Hepatocyte (in vitro differentiated cells): ENCODE measurements at places on chromosomes 3 and 15.

GRCh38 chr3:85360742-85361387 lies 402.1 kb downstream of the CADM2 start:
- DNase-seq = peak; percentile 74

GRCh38 chr3:42702066-42702951 lies at the start of gene HHATL:
HHATL (minus strand) TSS chr3:42702798; CDS start chr3:42700826, 1,972 bp downstream.
- DNase-seq = no peak

DNA sequence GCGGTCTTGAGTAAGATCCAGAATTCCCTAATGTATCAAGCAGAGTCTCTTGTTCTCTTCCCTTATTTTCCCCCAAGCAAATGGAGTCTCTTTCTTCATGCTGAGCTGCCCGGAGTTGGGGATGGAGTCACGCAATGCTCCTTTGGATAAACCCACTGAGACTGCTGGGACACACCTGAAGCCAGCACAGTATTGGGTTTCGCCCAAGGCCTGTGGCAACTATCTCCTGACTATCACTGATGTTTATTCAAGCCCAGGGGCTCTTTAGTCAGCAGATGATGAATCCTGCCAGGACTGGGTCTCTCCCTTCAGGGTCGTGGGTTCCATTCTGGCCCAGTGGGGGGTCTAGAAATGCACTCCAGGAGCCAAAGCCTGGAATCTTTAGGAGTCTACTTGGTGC lies 11.3 kb downstream of the USF3 start:
- no peak for DNase-seq

DNA sequence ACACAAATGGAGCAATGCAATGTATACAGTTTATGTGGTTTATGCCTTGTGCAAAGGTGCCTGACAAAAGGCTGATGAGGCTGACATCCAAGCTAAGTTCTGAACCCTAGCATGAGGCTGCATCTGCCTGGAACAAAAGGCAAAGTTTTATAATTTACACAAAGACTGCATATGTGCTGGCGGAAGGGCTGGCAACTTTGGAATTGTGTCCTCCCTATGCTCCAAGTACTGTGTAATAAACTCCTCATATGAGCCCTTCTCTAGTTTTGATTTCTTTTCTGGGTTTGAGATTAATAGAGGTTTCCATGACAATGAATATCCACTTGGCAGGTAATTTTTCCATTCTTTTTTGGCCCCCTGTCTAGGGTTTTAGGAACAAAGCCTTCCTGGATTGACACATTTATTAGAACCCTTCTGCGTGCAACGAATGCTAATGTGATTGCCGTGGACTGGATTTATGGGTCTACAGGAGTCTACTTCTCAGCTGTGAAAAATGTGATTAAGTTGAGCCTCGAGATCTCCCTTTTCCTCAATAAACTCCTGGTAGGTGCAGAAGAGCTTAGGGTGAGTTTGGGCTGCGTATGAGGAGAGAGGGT lies 10.8 kb downstream of the PLA1A start:
- no peak for DNase-seq

- no peak for DNase-seq
These were observed 274.9 kb upstream of the TGFBR2 start for GRCh38 chr3:30331519-30331918.

DNA sequence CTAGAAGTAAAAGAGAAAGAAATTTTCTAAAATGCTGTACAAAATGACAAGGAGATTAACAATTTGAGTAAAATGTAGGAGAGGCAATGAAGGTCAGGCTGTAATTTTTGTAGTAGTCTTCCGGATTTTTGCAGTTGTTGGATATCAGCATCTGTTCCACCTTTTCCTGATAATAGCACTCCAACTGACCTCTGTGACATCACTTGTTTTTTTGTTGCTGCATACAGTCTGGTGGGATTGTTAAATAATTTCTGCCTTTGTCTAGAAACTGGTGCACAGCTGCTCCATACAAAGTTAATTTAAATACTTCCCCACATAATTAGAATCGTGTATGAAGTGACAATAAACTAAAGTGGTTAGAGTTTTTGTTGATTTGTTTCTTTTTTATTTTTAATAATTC lies 731.4 kb downstream of the PLOD2 start:
- no peak for DNase-seq

DNA sequence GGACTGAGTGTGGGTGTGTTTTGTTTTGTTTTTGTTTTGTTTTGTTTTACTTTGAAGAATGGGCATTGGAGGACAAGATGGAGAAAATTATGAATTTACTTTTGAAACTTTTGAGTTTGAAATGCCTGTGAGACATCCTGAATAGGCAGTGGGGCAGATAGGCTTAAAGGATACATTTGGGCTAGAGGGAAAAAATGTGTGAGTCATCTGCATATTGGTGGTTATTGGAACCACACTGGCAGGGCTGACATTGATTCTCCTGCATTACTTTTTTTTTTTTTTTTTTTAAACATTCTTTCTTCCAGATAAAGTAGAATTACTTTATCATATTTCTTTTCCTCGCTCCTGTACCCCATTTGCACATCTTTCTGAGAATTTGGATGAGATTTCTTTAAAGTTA lies 56.1 kb downstream of the CALML4 start:
- DNase-seq = no peak

DNA sequence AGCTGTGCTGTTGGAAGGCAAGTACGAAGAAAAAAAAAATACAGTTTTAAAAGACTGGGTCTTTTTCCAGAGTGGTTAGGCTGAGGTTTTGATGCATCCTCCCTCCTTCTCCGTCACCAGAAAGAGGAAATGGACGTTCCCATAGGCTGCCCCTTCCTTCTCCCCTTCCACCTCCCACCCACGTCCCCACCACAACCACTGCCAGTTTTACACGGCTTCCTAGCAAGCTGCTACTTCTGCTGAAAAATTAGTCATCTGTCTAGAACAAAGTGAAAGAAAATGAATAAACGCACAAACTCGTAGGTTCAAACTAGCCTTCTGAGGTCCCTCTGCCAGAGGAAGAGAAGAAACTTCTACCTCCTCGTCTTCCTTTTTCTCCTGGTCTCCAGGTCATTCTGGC lies 71.6 kb upstream of the RPL35A start:
- no peak for DNase-seq

DNA sequence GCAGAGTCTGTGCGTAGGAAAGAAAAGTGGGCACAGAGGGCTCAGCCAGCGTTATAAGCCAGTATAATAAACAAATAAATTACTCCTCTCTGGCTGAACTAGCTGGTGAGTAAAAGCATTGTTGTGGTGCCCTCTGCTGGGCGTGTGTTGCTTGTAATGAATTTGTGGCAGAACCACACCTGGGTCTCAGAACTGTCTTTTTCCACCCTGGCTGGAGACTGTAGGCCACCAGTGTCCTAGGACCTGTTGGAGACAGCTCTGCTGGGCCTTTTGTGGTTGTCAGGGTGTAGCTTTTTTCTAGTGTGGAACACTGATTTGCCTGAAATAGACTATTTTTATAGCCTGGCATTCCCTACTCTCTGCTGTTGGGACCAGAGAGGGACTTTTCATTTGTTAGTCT lies 130.5 kb upstream of the EIF1B start:
- peak; percentile 87 for DNase-seq

DNA sequence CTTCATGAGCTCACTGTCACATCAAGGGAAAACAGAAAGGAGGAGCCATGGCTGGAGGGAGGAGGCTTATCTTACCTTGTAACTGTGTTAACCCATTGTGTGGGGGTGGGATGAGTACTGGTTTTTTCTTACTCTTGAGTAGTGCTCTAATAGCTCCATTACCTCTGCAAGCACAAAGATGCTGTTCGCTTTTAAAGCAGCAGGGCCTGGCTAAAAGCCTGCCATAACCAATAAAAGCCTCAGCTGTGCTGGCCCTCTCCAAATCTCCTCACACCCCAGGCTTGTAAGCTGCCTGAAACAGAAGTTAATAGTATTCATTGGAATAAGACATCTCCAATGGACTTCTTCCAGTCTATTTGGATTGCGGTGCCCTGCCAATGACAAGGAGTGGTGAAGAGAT lies 544.1 kb downstream of the TUSC7 start:
- no peak for DNase-seq

- no peak for DNase-seq
These were observed 16.3 kb downstream of the BHLHE40 start for GRCh38 chr3:4995500-4996053.

DNA sequence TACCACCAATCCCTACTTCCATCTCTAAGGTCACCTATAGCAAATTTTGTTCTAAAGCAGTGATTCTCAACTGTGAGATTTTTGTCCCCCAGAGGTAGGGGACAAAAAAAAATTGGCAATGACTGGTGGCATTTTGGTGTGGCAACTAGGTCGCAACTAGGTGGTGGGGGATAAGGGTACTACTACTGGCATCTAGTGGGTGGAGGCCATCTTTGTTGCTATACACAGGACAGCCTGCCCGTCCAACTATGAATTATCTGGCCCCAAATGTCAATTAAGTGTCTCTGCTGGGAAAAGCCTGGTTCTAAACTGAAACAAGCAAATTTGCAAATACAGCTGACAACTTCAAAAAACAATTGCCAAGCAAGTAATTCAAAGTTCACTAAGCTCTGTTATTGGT lies 1.4 kb downstream of the MTMR10 start:
- no peak for DNase-seq

GRCh38 chr3:158261371-158261991 lies 151.6 kb downstream of the RSRC1 start:
- no peak for DNase-seq

DNA sequence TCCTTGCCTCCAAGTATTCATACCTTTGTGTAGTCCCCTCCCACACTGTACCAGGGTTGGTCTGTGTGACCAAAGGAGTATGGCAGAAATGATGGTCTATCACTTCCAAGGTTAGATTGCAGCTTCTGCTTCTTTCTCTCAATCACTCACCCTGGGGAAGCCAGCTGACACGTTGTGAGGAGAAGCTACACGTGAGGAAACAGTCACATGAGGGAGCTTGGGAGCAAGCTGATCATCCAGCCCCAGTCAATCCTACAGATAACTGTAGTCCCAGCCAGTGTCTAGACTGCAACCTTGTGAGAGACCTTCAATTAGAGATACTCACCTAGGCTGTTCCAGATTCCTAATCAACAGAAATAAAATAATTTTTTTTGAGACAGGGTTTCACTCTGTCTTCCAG lies 6.2 kb upstream of the ZNF774 start:
- DNase-seq = no peak

- DNase-seq = no peak
These were observed 51.9 kb upstream of the OTOL1 start for GRCh38 chr3:161444694-161445077.

DNA sequence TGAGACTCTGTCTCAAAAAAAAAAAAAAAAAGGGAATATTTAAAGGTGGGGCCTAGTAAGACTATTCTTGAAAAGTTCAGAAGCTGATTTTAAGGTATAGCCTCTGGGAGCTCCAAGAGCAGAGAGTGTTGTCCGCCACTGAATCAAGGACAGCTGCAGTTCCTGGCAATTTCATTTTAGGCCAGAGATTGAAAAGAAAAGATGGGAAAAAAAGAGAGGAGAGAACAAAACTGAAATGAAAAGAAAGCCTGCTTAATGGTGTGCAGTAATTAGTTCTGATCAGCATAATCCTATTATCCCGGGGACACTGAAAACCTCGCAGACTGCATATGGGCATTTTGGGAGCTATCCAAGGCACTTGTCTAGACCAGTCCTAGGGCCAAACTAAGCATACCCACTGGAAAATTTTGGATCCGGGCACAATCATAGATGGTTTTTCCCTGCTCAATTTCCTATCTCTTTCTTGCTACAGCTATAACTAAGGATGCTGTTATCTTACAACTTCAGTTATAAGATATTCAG lies 43.2 kb downstream of the EHHADH start:
- DNase-seq = no peak

GRCh38 chr15:31314380-31314779 lies 12.3 kb upstream of the KLF13 start:
- no peak for DNase-seq

GRCh38 chr3:127467391-127467790 lies 123.1 kb downstream of the TPRA1 start:
- no peak for DNase-seq

- DNase-seq = no peak
These were observed 201.2 kb downstream of the SATB1 start for GRCh38 chr3:18223974-18224373.

- no peak for DNase-seq
These were observed 216.2 kb upstream of the CHRNA7 start for GRCh38 chr15:31814082-31814481.

- DNase-seq = no peak
These were observed 35.4 kb upstream of the RBMS3 start for GRCh38 chr3:29245441-29245840.

DNA sequence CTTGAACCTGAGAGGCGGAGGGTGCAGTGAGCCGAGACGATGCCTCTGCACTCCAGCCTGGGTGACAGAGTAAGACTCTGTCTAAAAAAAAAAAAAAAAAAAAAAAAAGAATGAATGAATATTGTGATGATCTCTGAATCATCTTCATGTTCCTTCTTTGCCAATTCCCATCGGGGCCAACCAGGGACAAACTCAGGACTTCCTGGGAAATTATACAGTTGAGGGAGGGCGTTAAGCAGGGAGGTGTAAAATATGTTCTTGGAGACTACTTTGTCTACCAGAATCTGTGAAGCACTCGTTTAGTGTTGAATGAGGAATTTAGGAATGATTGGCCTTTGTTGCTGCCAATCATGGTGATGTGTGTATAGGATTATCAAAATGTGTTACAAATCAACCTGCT lies 210.6 kb downstream of the PTPRG start:
- DNase-seq = no peak

GRCh38 chr3:55877703-55878102 lies 390.6 kb upstream of the WNT5A start:
- DNase-seq = no peak

DNA sequence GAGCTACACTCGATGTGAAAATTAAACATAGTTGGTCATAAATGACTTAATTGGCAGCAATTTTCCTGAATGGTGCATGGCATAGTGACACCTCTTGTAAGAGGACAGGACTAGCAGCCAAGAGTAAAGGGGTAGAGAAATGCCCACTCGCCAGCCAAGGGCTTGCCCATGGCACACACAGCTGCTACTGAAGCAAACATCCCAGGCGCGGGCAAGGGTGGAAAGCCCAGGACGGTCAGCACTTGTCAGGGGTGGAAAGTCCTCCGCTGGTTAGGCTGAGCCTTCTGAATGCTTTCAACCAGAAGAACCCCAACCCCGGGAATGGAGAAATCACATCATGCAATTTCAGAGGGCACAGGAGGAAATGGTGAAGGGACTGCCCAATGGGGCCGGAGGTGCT lies 31.6 kb downstream of the BDH1 start:
- no peak for DNase-seq

GRCh38 chr3:154228561-154229216 lies 95.6 kb downstream of the DHX36 start:
- DNase-seq = no peak

GRCh38 chr3:131812433-131812832 lies 222.4 kb downstream of the CPNE4 start:
- DNase-seq = no peak

DNA sequence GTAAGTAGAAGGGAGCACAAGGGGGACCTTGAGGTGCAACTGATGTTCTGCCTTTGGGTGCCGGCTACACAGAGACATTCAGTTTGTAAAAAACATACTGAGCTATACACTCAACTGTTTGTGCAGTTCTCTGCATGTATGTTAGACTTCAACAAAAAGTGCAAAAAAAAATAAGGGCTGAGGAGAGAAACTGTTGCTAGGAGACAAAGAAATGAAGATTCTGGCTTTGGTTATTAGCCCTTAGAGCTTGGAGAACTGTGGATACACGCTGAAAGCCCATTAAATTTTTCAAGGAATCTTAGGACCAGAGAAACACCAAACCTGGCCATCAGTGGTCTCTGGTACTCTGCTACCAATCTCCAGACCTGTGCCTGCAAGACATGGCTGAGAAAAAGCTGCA lies 207.6 kb upstream of the NSMCE3 start:
- DNase-seq = no peak
